Activated CD8-positive, alpha-beta T cell treated with anti-CD3 and anti-CD28 coated beads for 36 hours (primary cell): ENCODE measurements at places on chromosomes 6 and 20.

DNA sequence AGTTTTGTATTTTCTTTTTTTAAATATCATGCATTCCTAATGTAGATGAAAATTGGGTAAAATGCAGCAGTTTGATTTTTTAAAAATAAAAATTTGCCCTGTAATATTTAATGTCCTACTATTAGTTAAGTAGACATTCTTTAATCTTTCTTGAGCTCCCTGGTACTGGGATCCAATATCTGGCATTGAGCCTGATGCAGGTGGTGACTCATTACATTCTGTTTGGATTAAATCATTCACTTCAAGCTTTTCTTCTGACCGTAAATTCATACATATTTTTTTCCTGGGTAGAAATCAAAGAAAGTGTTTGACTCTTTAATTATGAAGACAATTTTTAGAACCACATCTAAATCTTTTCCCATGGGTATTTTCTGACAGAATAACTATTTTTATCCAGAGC is 768.8 kb upstream of the SLC35B3 start:
- DNase-seq: no peak

DNA sequence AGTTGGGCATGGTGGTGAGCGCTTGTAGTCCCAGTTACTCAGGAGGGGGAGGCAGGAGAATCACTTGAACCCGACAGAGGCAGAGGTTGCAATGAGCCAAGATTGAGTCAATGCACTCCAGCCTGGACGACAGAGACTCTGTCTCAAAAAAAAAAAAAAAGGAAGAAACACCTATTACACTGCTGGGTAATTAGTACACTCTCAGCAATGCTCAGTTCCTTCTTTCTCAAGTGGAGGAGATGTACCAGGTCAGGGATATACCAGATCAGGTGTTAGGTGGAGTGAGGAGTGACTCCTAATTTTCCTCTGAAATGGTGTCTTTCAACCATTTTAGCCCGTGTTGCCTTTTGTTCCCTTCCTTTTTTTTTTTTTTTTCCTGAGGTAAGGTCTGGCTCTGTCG is 30.0 kb upstream of the UBR2 start:
- DNase-seq: no peak

DNA sequence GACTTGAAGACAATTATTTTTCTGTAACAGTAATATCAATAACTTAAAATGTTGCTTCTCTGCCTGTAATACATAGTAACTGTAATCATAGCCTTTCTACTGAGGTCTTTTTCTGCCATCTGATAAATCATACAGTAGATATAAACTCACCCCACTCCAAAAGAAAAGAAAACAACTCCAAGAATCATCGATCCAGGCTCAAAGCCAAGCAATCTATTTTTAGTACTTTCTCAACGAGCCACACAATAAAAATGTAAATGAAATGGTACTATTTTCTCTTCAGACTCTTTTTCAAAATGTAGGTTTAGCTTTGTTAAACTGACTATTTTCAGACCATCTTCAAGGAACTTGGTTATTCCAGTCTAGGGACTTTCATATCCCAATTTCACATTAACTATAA is 493.3 kb downstream of the ADGRB3 start:
- DNase-seq: no peak

DNA sequence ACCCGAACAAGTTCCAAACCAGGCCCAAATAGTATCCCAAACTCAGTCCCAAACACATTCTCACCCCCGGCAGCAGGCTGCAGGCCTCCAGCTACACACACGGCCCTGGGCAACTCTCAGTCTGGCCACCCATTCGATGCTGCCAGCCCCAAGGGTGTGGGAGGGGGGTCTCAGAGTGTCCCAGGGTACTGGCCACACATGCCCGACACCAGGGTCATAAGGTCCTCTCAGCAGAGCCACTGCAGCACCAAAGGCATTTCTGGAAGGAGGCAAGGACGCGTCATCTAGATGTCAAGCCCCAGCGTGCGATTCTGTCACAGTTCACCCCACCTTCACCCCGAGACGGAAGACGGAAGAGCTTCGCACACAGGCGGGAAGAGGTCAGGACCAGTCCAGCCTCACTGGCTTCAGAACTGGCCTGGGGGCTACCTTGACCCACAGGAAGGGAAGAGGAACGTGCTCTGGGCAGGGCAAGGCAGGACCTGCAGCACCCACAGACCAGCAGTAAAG is 9.5 kb downstream of the MYL9 start:
- DNase-seq: no peak

DNA sequence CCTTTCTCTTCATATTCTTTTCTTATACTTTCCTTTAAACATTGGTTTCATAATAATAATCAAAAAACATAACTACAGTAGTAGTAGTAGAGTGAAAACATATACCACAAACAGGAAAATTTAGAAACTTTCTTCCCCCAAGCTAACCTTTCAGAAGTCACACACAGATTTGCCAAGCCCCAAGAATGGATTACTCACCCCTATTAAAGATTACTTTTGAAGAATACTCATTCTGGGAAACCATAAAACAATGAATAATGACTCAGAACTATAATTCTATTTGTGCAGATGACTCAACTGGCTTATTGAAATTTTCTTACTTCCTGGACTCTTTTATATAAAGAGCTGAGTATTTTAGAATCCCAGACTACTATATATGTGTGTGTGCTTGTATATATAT is 119.4 kb upstream of the GJE1 start:
- no peak for DNase-seq

DNA sequence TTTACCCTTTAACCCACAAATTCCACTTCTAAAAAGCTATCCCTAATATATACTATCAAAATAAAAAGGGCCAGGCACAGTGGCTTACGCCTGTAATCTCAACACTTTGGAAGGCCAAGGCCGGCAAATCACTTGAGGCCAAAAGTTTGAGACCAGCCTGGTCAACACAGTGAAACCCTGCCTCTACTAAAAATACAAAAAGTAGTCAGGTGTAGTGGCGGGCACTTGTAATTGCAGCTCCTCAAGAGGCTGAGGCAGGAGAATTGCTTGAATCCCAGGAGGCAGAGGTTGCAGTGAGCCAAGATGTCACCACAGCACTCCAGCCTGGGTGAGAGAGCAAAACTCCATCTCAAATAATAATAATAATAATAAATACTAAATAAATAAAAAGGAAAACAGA is 82.5 kb downstream of the TRIM27 start:
- DNase-seq: no peak

- no peak for DNase-seq
These were observed 14.4 kb downstream of the KPNA5 start for GRCh38 chr6:116695401-116695800.

DNA sequence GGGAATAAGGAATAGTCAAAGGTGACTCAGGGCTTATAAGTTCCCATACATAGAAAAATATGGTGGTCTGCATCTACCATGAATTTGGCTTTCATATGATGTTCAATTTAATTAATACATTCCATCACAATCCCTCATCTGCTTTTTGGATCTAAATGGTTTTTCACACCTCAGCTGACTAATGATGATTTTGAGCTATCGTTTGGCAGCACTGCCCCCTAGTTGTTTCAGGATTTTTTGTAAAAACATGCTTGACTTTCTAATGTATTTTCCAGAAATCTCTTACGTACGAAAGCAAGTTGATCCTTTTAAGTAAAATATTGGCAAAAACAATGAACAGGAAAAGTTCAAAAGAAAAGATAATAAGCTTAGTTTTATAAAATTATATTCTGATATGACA is 408.6 kb upstream of the ADGRB3 start:
- DNase-seq: no peak

- peak; percentile 32 for DNase-seq
These were observed 30.4 kb downstream of the TRMT6 start for GRCh38 chr20:5919626-5920544.

DNA sequence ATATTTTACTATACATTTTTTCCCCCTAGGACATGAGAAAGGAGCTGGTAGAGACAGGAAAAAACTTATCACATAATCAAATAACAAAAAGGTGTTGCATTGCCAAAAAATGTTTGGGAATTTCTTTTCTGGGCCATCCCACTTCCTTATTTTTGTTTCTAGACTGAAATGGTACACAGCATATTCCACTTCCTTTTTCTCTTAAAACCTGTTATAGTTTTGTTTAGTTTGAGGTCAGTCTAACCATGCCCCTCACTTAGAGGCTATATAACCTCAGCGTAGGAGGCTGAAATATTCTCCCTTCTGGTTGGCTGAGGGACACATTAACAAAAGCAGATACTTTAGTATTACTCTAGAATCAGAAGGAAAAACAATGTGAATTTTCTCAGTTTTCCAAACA is 323.9 kb downstream of the GJA1 start:
- DNase-seq: no peak

GRCh38 chr6:127880429-127880828 is 20.4 kb downstream of the THEMIS start:
- no peak for DNase-seq

- DNase-seq: no peak
These were observed 5.2 kb upstream of the PRPH2 start for GRCh38 chr6:42727627-42728026.
